ENCODE measurements at places on chromosomes 7 and 10.

DNA sequence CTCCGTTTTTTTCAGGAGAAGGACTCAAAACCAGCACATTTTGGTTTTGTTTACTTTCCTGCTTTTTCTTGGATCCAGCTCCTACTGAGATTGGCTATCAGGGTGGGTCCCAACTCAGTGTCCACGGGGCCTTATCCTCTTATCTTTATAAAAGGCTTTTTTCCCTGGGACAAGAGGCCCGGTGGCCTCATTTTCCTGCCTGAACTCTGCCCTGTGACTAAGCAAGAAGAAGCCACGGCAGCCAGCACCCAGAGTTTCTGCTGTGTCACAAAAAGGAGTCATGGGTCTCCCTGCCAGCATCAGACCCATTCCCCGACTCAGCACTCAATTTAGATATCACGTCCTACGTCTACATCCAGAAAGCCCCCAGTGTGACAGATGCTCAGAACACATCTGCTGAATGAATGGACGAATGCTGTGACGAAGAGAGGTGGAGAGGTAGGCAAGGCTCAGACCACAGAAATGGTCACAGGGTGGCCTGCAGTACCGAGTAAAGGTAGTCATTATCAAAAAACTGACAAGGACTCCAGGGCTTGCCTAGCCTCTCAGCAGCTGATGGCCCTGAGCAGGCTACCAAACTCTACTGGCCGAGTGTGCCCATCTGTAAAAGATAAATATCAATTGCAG, 16.7 kb downstream of the DLG5 start:
- no peak for DNase-seq

- no peak for DNase-seq
These were observed 80.8 kb upstream of the MKX start for GRCh38 chr10:27826369-27826768.

- DNase-seq = no peak
These were observed 145.1 kb downstream of the JMJD1C start for GRCh38 chr10:63320683-63321082.

- no peak for DNase-seq
These were observed 25.2 kb downstream of the CREB3L2 start for GRCh38 chr7:137976696-137977095.

- no peak for DNase-seq
These were observed 3.6 kb upstream of the RUNDC3B start for GRCh38 chr7:87624628-87625027.

- no peak for DNase-seq
These were observed 9.8 kb upstream of the GRB10 start for GRCh38 chr7:50792342-50793119.

DNA sequence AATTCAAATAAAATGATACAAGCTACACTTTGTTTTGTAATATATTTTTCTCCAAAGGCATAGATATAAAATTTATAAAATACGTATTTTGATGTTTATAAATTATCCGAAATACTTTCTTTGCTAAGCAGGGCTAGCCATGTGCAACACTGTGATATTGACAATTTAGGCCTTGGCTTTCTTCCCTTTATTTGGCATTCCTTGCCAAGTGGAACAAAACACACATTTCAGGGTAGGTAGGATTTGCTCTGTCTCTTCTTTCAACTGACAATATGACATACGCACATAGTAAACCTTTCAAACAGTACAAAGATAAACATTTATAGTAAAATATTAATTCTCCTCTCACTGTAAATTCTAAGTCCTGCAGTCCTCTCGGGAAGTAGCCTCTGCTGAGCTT, 103.3 kb upstream of the POT1 start:
- DNase-seq = no peak

- no peak for DNase-seq
These were observed 32.2 kb upstream of the GALNTL5 start for GRCh38 chr7:151924001-151924400.

- DNase-seq = no peak
These were observed 94.9 kb downstream of the SVOPL start for GRCh38 chr7:138606236-138606635.

DNA sequence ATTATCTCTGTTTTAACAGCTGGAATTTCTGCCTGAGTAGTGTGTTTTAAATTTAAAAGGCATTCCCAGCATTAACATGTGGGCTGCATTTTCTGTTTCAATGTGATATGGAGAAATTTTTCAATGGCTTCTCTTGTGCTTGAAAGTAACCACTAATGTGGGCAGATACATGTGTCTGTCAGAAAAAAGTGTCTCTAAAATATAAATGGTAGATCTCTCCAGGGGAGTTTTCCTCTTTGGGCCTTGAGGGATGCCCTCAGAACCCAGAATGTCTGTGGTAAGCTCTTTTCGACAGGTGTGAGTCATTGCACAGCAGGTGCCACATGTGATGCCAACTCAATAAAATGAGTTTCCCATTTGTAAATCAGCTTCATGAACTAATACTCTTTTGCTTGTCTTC, 221.1 kb downstream of the SEMA3E start:
- no peak for DNase-seq

DNA sequence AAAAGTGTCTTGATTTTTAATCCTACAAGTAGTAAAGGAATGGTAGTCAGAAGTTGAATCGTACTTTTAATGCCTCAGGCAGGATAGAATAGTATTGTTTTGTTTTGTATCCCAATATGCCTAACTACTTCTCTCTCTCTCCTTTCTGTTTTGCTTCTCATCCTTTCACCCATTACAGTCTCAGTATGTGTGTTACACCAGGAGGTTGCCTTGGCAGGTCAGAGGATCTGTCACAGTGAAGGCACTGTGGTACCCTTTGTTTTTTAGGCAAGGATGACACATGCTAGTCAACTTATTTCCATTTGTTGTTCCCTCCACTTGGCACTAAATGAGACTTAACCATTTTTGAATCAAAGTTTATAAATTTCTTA, 94.4 kb downstream of the MAPK8 start:
- no peak for DNase-seq

- DNase-seq = no peak
These were observed 107.4 kb downstream of the SNX13 start for GRCh38 chr7:17832820-17833355.

DNA sequence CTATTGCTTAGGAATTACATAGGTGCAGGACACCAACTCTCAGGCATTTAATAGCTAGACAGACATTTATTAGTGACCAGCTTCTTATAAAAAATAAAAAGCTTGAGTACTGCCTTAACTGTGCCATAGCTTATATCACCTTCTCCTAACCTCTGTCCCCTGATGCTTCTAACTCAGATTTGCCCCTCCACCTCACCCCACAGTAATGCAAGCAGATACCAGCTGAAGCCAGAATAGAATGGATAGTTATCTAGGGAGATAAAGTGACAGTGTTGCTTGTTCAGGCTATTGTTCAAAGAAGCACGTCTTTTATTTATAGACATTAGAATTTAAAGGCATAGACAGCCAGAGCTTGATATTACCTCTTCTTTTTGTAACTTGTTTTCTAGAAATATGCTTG, 99.6 kb upstream of the GLCCI1 start:
- DNase-seq = no peak

DNA sequence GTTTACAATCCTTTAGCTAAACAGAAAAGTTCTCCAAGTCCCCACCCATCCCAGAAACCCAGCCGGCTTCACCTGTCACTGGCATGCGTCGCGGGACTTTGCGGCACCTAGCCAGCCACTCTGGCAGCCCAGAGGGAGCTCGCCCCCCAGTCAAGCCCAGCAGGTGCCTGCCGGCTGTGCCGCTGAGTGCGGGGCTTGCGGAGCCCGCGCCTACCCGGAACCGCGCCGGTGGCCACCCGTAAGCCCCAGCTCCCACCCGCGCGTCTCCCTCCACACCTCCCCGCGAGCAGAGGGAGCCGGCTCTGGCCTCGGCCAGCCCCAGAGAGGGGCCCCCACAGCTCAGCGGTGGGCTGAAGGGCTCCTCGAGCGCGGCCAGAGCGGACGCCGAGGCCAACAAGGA, 446.1 kb downstream of the GRM8 start:
- DNase-seq = no peak

- no peak for DNase-seq
These were observed 180.7 kb upstream of the KLF14 start for GRCh38 chr7:130914554-130915294.

DNA sequence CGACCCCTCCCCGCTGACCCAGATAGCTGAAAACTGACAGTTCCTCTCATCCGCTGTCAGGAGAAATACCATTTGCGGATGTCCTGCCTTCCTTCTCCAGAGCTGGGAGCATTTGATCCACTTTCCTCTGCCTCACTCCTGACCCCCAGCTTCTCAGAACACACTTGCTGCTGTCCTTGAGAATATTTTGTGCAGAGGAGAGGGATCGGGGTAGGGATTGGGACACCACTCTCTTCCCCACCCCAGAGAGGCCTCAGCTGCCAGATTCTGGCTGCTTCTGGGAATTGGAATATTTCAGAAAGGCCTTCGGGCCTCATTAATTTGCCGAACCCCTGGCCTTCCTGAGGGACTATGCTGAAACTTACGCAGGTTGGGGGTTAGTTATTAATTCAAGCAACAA, 97.0 kb downstream of the C10orf105 start:
- no peak for DNase-seq

GRCh38 chr10:110792476-110793125, 79.1 kb upstream of the PDCD4 start:
- DNase-seq = no peak

DNA sequence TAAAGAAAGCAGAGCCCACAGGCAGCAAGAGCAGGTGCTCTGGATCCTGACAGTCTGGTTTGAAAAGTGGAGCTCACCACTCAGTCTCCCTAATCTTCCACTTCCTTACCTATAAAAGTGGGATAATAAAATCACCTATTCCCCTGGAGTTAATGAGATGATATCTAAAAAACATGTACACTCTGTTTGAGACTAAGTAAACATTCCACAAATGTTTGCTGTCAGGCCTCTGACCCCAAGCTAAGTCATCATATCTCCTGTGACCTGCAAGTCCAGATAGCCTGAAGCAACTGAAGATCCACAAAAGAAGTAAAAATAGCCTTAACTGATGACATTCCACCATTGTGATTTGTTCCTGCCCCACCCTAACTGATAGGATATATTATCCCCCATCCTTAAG, 1324.5 kb downstream of the XPNPEP1 start:
- no peak for DNase-seq

GRCh38 chr7:79320741-79321473, 132.6 kb downstream of the MAGI2 start:
- no peak for DNase-seq

- DNase-seq = no peak
These were observed 127.0 kb upstream of the JCAD start for GRCh38 chr10:30186371-30186875.

- DNase-seq = no peak
These were observed 14.6 kb upstream of the FZD1 start for GRCh38 chr7:91249506-91250233.

DNA sequence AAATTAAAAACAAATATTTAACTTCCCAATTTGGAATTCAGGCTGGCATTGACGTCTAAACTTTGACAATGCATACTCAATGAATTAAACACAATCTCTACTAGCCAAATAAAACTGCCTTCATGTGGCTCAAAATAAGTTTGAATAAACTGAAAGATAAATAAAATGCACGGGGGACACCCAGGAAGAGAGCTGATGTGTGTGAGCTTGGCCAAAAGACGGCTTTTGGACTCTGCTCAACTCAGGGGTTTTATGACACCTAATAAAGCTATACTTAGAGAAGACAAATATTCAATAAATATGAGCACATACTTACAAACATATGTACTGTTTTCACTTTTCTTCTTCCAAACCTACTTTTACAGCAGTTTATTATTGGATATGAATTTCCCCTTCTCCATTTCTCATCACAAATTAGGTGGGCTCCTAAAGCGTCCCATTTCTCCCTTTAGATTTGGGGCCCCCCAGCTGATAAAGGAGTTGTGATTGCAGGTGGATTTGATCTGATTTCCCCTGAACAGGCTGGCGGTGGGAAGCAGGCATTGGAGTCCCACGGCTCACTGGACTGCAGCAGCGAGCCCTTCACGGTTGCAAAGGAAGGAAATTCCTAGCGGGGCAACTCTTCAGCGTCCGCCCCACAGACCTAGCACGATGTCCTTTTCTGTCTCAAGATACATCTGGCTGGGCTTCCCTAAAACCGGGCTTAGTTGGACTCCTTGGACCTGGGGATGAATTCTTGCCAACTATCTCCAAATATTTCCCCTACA, 79.6 kb downstream of the INSIG1 start:
- no peak for DNase-seq

DNA sequence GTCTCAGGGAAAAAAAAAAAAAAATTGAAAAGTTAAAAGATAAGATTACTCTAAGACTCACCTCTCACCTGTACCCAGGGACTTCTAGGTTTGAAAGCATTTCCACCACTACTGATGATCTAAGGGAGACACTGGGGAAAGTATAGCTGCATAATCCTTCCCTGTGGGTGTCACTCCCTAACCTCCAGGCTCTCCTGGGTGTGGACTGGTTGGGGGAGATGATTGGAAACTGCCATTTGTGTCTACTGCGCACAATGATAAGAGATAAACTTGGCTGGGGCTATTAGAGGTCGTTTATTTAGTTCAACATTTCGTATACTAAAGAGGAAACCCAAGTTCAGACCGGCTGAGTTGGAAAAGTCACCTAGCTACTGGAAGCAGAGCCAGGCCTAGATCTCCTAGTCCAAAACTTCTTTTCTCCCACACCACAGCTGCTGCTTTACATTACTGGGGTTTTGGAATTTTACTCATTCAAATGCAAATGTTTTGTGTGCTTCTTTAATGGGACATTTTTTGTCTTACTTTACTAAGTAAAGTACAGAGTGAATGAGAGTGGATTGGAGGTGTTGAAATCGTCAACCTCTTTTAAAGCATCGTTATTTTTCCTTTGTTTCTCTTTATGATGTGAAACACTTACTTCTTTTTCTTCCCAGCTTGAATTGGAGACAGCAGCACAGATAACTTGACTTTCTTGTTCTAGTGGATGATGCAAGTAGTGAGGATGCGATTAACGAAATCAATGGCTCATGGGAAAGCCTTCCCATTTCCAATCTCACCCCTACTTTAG, 22.3 kb upstream of the SEC61G start:
- no peak for DNase-seq

GRCh38 chr10:71547876-71548846, 151.4 kb downstream of the CDH23 start:
- no peak for DNase-seq

- DNase-seq = no peak
These were observed at the start of gene MXI1 for GRCh38 chr10:110207011-110207804. Gene MXI1 (plus strand): TSS chr10:110207605. CDS start chr10:110207809, 204 bp downstream.

DNA sequence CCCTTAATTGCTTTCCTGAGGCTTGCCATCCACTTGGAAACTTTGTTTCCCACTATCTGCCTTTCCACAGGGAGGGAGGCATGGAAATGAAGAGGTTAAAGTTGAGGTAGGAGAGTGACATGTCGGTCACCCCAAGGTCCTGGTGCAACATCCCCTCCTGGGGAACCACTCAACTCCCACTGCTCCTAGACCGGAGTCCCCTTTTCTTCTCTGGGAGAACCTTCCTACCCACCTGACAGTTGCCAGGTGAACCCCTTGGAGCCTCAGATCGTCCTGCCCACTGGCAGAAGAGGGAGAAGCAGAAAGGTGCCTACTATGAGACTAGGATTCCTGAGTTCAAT, 21.7 kb downstream of the IMPDH1 start:
- no peak for DNase-seq

DNA sequence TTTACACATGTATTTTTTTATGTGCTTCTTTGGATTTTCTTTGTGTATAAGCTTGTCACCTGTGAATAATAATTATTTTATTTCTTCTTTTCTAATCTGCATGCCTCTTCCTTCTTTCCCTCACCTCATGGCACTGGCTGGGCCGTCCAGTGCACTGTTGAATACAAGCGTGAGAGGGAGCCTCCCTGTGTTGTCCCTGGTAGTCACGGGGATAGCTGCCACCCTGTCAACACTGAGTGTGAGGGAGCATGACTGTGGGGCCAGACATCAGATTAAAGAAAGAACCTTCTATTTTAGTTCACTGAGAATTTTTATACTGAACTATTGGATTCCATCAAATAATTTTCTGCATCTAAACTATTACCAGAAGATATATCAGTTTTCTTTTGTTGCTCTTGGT, 187.9 kb downstream of the CDC14C start:
- DNase-seq = no peak

All from pulmonary artery endothelial cell (primary cell).